ENCODE measurements at places on chromosomes 1 and 21.

DNA sequence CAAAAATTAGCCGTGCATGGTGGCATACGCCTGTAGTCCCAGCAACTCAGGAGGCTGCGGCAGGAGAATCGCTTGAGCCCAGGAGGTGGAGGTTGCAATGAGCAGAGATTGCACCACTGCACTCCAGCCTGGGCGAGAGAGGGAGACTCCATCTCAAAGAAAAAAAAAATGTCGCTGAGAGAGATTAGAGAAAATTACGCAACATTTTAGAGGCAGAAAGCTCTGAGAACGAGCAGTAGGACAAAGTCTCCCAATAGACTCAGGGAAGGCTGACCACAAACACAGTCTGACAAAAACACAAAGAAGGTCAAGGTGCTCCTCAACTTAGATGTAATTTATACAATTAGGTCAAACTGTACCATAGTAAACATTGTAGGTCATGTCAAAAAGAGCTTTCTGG, 367.6 kb upstream of the ZRANB2 start:
- no peak for DNase-seq

DNA sequence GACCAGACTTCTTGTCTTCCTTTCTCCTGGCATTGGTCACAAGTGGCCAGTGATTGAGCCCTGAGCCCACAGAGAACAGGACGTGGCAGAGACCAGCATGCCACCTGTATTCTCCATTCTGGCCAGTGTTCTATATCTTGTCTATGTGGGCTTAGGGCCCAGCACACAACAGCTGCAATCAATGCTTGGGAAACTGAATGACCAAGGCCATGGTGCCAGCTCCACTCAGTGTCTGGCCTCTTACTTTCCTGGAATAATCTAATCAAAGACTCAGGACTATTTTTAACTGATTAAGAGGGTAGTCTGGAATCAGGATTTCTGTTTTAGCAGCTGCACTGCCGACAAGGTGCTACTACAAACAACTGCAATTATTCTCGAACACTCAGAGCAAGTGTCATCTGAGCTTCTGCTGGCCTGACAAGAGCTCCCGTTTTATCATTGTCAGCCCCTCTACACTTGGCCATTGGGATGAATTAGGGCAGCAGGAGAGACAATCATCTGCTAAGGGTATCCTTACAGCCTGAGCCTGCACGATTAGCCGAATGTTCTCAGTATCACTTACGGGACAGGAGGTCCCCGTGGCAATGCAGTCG, 74.4 kb upstream of the GRIK3 start:
- DNase-seq: no peak

DNA sequence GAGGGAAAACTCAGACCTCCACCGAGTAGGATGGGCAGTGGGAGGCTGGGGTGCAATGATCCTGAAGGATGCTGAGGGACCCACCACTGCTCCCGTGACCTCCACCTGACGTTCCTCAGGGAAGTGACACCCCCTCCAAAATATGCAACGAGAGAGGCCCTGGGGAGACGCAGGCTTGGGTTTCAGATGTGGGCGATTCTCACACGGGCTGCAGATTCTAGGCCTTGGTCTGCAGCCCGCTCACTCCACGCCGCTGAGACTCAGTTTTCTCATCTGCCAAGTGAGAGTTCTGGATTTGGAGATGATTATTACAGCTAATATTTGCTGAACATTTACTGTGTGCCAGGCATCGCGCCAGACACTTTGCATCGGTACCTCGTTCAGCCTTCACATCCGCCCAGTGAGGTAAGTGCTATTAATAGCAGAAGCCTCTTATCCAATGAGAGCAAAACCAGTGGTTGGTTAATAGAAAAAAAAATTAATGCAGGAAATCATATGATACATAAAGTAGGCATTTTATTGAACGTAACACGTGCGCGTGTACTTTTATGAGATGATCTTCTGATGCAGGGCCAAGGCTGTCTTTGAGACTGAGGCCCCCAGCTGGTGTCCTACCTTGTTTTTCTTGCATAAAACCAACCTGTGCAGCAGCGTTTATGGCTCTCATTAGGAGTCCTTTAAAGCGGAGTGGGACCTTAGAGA, 102.0 kb upstream of the RUNX3 start:
- DNase-seq: no peak

- DNase-seq: no peak
Measured at GRCh38 chr21:26513212-26513611, 59.9 kb downstream of the CYYR1 start.

GRCh38 chr21:38420140-38420539, 78.1 kb downstream of the ERG start:
- no peak for DNase-seq

- DNase-seq: no peak
Measured at GRCh38 chr1:101282314-101283038, 45.7 kb downstream of the S1PR1 start.

GRCh38 chr1:73914951-73915350, 283.0 kb downstream of the LRRIQ3 start:
- no peak for DNase-seq

GRCh38 chr1:94658221-94658620, 116.7 kb upstream of the F3 start:
- no peak for DNase-seq

GRCh38 chr1:167704715-167705114, 17.1 kb upstream of the MPZL1 start:
- no peak for DNase-seq

DNA sequence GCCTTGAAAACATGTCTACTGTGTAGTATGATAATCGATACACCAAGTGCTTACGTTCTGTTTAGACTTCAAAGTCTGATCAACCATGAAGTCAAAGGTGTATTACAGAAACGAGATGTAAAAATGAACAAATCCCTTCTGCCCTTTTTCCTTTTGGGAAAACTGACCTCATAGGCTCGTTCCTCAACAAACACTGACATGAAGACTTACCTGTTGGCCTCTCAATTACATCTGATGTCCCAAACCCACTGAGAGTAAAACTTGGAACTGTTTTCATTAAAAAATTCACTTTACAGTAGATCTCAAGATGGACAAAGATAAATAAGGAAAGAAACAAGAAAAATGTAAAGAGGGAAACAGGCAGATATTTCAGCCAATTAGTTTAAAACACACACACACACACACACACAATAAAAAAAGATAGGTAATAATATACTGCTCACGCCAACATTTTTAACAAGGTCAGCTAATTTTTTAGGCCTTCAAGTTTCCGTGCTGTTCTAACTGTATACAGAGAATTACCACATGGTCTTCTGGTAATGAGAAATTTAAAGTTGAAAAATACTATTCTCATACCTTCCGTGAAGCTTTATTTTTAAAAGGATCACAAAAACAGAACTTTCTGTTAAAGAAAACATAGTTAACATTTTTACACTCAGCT, 2.1 kb downstream of the HMGN1 start:
- DNase-seq: no peak

DNA sequence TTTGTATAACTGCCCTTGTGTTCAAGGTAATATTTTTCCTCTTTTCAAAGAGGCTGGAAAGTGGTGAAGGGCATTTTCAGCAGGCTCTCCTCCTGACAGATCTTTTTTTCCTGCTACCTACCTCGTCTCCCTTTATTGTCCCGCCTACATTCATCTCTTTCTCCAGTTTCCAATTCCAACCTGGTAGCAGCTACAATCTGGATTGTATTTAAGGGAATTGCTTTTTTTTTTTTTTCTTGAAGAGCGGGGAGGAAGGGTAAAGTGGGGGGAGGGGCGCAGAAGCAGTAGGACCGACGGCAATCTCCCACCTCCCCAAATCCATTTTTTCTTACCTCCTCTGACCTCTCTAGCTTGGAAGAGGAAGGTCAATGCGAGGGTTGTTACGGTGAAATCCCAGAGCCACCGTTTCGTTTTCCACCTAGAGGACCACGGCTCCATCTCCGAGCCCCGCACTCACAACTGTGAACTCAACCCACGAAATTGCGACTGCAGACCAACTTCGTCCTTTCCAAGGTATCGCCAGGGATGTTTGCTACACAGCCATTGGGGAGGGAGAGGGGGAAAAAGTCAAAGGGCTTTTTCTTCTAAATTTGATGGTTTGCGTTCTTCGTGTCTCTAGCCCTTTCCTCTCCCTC, 464 bp downstream of the COL11A1 start:
- no peak for DNase-seq

DNA sequence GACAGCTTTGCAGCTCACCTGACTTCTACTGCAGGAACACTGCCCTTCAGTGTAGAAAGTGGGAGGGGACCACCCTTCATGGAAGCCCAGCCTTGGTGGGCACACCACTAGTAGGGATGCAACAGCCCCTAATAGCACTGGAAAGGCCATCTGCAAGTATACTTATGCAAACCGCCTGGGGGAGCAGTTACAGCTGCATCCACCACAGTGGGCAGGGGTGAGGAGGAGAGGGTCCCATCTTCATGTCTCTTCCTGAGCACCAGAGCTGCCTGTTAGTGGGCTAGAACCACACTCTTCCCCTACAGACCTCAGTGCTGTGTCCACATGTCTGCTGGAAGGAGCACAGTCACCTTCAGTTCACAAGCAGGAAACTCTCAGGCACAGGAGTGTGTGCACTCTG, 66.2 kb upstream of the LHX8 start:
- no peak for DNase-seq

- DNase-seq: no peak
Measured at GRCh38 chr1:81477710-81478109, 323.0 kb upstream of the ADGRL2 start.
